ENCODE measurements at places on chromosomes 12 and 14.

GRCh38 chr12:8080120-8080519, 2.0 kb upstream of the NECAP1 start:
- DNase-seq = no peak

DNA sequence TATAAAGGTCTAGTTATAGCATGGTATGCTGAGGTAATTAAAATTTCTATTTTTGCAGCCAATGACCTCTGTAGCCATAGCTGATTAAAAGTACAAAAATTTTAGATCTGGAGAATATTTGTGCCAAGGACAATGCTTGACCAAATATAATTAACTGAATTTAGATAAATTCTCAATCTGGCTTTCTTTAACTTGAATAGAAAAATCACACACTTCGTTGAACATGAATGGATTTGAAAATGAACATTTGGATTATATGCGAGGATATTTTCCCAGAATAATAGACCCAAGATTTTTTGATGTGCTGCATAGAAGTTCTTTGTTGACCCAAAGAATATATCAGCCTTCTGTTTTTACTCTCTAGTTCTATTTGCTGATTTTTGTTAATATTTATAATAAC, 38.4 kb upstream of the G2E3 start:
- no peak for DNase-seq

GRCh38 chr12:132395908-132396305, 66.5 kb upstream of the GALNT9 start:
- no peak for DNase-seq

DNA sequence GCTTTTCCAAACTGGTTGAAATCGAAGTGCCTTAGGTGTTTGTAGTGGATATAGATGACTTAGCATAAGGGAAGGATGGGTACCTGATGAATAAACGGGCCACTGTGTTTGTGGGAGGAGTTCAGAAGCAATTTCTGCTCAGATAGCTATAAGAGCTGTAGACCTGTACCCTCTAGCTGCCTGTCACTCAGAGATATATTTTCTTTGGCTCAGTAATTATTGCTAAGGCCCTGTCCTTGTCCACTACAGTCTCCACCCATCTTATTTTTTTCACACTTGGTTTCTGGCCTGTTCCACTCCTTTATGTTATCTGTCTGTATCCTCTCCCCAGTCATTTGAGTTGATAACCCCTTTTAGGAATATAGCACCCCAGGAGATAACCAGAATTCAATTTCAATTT, 74.8 kb upstream of the RMST start:
- DNase-seq = no peak

GRCh38 chr14:73851000-73851399, 631 bp upstream of the PTGR2 start:
- no peak for DNase-seq

- no peak for DNase-seq
These were observed 2.4 kb downstream of the LGR5 start for GRCh38 chr12:71441836-71442566.

DNA sequence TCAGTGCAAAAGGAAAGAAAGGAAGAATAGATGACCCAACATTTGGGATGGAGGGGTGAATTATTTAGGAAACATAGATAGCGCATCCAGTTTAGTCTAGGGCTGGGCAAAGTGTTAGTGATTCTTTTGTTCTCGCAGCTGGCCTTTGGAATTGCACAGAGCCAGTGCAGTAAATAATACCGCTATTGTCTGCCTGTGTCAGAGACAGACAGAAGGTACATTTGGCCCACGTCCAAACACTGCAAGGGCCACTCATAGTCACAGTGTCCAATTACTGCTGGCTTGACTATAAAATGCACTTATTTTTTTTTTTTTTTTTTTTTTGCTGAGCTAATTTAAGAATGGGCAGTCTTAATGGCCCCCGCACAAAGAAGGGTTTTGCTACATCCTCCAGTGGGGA, 638.6 kb downstream of the BCL11B start:
- DNase-seq = no peak

DNA sequence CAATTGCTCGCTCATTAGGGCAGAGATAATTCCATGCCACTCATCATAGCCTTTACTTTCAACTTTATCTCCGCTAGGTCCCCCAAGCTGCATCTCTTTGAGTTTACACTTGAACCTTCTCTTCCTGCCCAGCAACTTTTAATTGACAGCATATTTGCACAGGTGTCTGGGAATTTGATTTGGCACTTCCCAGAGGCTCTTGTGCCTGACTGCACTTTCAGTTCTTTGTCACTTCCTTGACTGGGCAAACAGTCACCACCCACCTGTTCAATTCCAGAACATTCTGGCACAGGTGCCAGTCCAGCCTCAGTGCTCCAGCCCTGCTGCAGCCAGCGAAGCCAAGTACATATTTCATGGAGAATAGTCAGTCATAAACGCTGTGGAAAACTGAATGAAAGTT, 110.1 kb upstream of the LRIG3 start:
- no peak for DNase-seq

DNA sequence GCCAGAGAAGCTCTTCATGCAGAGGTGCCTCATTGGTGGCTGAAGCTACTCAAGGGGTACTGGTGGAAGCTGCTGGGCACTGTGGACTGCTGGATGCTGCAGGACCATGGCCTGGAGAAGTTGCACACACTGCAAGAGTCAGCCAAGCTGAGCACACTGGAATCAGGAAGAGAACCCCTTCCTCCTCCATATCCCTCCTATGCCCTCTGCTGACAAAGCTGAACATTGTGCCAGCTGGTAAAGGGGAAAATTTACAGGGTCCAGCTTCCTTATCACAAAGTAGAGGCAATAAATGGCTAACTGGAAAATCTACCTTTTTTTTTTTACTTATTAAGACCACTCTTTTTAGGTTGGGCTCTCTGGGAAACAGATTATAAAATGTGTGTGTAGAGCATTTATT, 6.5 kb downstream of the CCDC175 start:
- DNase-seq = no peak

GRCh38 chr12:7661741-7662140, 4.0 kb downstream of the APOBEC1 start:
- no peak for DNase-seq

GRCh38 chr12:14927267-14927666, 11.1 kb downstream of the ERP27 start:
- DNase-seq = no peak

GRCh38 chr12:109589240-109589590, 15.6 kb downstream of the MVK start:
- DNase-seq = no peak

GRCh38 chr14:91119556-91120311, 5.9 kb downstream of the DGLUCY start:
- no peak for DNase-seq

GRCh38 chr14:95098984-95099599, 58.2 kb downstream of the DICER1 start:
- no peak for DNase-seq

DNA sequence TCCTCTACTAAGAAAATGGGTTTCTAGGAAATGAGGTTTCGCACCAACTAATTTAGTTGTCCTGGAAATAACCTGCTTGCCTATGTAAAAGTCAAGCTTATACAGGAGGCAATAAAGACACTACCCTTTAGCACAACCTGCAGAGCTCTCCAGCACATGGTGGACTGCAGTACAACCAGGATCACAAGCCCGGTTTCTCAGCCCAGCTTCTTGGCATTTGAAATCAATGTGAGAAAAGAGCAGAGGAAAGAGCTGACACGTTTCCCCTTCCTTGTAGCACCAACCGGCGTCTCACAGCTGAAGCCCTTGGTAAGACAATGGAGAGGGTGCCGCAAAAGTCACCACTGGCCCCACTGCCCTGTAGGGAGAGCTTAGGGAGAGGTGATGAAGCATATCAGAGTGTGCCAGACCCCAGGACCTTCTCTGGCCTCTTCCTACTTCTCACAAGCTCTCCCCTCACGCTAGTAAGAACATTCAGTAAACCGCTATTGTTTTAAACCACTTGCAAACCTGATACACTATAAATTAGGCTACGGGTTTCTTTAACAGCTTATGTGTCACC, 8.6 kb downstream of the SPTLC2 start:
- DNase-seq = no peak

GRCh38 chr14:68675233-68675577, 117.7 kb downstream of the ZFP36L1 start:
- no peak for DNase-seq

- no peak for DNase-seq
These were observed 12.4 kb upstream of the RTN1 start for GRCh38 chr14:59882957-59883356.

GRCh38 chr12:75364919-75365318, 26.0 kb upstream of the GLIPR1L2 start:
- DNase-seq = no peak

DNA sequence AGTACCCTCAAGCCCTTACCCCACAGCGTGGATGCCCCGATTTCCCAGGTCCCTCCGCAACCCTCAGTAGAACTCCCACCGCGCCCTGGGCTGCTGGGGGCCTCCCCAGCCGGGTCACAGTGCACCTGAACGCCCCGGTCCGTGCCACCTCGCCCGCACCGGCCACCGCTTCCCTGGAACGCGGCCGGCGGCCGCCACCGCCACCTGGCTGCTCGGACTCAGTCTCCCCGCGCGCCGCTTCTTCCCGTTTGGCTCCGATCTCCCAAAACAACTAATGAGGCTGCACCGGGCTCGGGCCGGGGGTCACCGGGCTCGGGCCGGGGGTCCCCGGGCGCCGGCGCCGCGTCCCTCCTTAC, 1.0 kb downstream of the ITPK1 start:
- no peak for DNase-seq

- DNase-seq = no peak
These were observed 329.3 kb upstream of the DCN start for GRCh38 chr12:91511795-91512420.

GRCh38 chr12:75979181-75979580, 52.4 kb downstream of the PHLDA1 start:
- no peak for DNase-seq

- no peak for DNase-seq
These were observed 16.8 kb downstream of the TMEM106C start for GRCh38 chr12:47980197-47980596.

Data from activated CD4-positive, CD25-positive, alpha-beta regulatory T cell (primary cell).